Lower lobe of right lung (tissue), 2 donors: ENCODE measurements at places on chromosomes 11 and 22. TPM values are rescaled to one million over a fixed set of nuclear protein-coding genes. Genes with fewer than 3 reads are reported as not detected.

DNA sequence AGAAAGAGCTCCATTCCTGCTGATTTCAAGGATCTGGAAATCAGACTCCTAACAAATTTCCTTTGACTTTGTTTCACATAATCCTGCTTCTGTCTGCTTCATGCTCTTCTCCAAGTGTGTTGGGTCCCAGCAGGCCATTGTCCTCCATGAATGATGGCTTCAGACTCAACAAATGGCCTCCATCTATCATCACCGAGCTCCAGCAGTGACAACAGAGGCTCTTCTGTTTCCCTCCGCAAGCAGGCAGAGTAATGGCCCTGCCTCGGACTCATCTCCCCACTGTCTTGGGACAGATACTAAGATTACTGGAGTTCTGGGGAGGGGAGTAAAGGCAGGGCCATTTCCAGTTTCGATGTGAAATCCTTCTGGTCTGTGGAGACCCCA is 127.3 kb downstream of the TENM4 start:
- DNase-seq = no peak

- no peak for DNase-seq
Observed at GRCh38 chr11:61315260-61315659, 17.6 kb downstream of the DDB1 start.

GRCh38 chr11:132734217-132734616 is 798.1 kb downstream of the OPCML start:
- DNase-seq = no peak

GRCh38 chr11:93528252-93528651 is 14.9 kb downstream of the SMCO4 start:
- no peak for DNase-seq

DNA sequence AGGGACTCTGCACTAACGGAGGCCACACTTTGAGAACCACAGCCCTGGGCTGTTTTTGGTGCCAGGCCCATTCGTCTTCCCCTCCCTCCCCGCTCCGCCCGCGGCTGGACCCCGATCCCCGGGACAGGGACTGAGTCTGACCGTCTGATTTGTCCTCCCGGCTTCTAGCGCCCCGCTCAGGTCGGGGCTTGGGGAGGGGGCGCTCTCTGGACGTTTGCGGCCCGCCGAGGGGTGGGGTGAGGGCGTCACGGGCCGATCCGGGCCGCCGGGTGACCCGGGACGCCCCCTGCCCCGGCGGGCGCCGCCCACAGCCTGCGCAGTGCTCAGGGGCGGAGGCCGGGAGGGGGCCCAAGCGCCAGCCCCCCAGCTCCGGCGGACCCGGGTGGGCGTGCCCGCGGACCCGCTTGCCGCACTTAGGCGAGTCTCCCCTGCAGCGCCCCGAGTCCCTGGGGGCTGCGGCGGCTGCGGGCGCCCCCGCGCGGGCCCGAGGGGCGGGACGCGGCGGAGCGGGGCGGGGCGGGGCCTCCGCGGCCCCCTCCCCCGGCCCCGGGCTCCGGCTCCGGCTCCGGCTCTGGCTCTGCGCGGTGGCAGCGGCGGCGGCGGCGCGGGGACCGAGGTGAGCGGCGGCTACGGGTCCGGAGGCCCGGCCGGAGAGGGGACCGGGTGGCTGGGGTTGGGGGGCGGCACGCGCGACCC is 33.7 kb upstream of the PRR5 start:
- DNase-seq = peak; percentile 48

DNA sequence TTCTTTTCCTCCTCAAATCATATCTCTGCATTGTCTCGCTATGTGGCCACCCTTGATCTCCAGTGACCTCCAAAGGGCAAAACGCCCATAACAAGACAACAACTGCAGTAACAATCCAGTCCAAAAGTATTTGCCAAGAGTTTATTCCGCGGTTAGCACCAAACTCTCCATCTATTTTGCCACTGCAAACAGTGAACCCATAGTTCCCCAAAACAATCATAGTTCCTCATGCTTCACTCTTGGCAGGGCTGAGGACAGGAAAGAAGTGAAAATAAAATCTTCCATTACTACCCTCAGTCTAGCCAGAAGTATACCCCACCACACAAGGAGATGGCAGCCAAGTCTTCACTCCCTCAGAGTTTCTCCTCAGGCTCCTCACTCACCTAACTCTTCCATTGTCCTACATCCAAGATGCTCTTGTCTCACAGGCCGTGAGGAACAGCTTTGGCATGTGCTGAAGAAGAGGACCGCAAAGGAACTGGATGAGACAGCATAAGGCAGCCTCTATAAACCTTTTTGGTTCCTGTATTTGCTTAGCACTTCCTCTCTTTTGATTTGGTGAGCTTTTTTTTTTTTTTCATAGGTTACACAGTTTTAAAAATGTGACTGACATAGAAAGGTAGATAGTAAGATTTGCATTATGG is at the start of gene LPXN:
TSS of gene LPXN (minus strand) at position 480 of the 644 bp plus-strand sequence. CDS start at position 396, 84 bp downstream.
- no peak for DNase-seq

- no peak for DNase-seq
Observed at GRCh38 chr11:2187280-2187707, 15.7 kb upstream of the TH start.

GRCh38 chr11:12142909-12143308 is 32.5 kb downstream of the MICAL2 start:
- no peak for DNase-seq

DNA sequence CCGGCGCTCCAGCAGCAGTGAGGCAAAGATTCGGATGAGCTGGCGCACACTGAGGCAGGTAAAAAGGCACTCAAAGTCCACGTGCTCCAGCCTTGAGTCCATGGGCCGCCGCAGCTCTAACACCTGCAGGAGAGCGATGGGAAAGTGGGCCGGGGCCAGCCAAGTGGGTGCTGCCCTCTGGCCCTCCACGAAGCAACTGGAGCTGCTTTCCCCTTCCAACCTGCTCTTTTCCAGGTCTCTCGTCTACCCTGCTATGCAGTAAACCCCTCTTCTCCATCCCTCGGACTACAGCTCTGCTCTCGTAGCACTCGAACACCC is 20.0 kb downstream of the RPL27A start:
- DNase-seq = no peak

- peak; percentile 13 for DNase-seq
Observed at GRCh38 chr22:18952022-18952421, 15.9 kb upstream of the PRODH start.

GRCh38 chr22:44878483-44879300 is 126.3 kb downstream of the ARHGAP8 start:
- DNase-seq = no peak

DNA sequence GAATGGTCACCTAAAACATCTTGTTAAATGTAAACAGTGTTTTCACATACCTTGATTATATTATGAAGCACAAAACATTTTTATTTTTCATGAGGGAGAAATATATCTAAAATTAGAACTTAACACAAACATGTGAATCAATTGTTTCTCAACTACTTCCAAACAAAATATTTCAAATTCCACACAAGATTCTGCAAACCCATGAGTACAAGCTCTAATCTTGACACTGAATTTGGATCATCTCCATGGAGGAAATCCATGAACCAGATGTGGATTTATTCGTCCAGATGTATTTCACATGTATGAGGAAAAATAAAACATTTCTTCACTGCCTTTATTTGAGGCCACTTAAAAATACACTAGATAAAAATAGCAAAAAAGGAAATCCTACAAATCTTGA is 184.2 kb downstream of the SBF2 start:
- DNase-seq = no peak

DNA sequence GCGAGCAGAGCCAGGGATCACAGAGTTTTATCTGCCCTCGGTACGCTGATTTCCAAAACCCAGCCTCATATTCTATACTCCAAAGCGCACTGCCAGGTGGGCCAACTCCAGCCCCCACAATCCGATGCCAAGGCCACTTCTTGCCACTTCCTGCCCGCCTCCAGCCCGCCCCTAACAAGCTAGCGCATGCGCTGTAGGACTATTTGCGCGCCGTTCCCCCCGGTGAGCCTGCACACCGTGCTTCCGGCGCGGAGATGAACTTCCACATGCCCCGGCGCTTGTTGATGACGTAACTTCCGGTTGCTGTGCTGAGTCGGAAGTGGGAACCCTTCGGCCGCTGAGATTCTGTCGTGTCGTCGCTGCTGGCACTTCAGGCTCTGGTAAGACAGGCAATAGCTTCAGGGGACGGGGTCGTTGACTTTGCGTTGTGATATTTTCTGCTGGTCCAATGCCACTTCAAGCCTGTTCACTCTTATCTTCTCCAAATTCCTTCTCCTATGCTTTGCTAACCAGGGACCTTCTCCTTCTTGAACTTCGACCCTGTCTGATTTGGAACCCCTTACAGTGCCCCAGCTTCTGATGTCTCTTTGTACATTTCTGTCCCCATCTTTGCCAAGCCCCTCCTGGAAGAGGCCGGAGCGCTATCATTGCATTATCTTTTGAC is at the start of gene UBE4A:
TSS of gene UBE4A (plus strand) at position 306 of the 664 bp plus-strand sequence. CDS start 5,481 bp downstream, outside the sequence.
- DNase-seq = peak; percentile 97

DNA sequence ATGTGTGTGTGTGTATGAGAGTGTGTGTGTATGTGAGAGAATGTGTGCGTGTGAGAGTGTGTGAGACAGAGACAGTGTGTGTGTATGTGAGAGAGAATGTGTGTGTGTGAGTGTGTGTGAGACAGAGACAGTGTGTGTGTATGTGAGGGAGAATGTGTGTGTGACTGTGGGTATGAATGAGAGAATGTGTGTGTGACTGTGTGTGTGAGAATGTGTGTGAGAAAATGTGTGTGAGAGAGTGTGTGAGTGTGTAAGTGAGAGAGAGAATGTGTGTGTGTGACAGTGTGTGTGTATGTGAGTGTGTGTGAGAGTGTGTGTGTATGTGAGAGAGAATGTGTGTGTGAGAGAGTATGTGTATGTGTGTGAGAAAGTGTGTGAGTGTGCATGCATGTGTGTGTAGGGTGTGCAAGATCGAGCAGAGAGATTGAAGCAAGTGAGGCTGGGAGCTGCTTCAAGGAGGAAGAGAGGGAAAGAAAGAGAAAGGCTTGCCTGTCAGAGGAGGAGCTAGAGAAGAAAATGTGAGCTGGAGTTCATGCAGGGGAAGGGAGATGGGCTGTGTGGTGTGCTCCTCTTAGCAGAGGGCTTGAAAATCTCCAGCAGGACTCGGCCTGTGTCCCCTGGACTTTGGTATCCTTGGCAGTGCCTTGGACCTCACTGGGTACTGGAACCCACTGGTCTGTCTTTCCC is 27.7 kb upstream of the TP53I11 start:
- DNase-seq = no peak

GRCh38 chr22:45083659-45084305 is 74.0 kb upstream of the PHF21B start:
- DNase-seq = no peak

DNA sequence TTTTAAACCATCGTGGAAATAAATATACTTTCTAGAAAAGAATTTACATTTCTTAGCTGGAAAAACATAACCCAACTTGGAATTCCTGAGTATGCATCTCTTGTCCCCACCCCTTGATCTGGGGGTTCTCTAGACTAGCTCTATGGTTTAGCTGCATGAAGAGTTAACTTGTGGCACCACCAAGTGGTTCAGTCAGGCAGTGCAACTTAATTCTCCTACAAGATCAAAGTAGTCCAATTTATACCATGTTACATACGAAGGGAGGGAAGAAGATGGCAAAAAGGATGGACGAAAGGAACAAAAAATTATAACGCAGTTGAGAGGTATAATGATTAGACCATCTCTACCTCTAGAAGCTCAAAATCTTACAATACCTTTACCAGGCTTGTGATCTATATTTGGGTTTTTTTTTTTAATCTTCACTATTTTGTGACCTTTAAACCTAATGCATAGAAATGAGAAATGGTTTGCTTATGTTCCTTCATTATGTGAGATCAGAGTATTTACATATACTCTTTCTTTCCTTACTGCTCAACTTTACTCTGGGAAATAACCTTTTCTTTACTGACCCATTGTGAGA is 28.5 kb upstream of the ALKBH3 start:
- DNase-seq = no peak

GRCh38 chr11:12762278-12762677 is 88.1 kb downstream of the TEAD1 start:
- DNase-seq = no peak

DNA sequence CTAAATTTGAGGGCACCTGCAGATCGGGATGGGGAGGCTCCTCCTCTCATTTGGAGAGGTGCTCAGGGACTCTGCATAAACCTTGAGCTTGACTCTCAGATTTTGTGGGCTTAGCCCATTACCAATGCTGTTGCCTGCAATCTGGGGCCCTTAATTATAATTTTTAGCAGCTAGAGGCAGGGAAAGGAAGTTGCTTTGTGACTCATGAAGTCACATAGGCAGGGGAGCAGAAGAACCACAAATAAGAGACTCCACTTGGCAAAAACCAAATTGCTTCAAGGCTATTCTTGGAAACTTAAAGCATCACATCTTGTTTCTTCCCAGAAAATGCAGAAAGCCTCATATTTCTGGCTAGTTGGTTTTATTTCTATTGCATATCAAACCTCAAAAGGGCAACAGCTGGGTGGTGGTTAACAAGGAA is 46.9 kb downstream of the MICAL2 start:
- DNase-seq = no peak

DNA sequence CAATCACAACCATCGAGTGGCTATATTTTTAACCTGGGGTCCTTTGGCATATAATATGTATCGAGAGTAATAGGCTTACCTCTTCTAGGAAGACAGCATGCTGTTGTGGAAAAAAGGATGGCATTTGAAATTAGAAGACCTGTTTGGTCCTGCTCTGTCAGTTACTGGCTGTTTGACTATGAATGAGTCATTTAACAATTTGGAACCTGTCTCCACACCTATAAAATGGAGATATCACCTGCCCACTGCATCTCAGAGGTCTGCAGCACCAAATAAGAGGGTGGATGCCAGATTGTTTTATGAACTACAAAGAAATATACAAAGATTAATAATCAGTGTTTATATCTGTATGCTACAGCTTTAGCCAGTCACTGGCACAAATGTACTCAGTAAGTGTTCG is 60.8 kb downstream of the SLC25A17 start:
- DNase-seq = no peak

GRCh38 chr22:40215266-40215665 is 37.5 kb downstream of the TNRC6B start:
- peak; percentile 68 for DNase-seq

- no peak for DNase-seq
Observed at GRCh38 chr11:11020747-11021149, 162.9 kb upstream of the ZBED5 start.

GRCh38 chr11:58616594-58616993 is 5.9 kb upstream of the CNTF start:
- DNase-seq = no peak

- no peak for DNase-seq
Observed at GRCh38 chr22:40281717-40282116, 64.6 kb upstream of the ADSL start.

DNA sequence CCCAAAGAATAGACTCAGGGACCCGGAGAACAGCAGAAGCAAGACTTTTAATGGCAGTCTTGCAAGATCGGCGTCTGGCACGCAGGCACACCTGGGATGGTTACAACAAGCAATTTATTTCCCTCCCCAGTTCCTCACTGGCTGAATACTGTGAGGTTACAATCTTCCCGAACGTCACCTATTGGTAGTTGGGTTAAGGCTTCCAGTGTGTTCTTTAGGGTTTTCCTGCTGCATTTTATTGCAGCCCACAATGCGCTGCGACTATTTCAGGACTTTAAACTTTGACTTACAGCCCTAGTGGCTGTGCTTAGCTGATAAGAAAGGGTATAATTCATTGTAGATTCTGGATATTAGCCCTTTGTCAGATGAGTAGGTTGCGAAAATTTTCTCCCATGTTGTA is 11.5 kb upstream of the TRIM68 start:
- no peak for DNase-seq

GRCh38 chr22:27986937-27987336 is 67.9 kb upstream of the PITPNB start:
- DNase-seq = no peak

RPS6KA4 gene
- 36.1 TPM for total RNA-seq

VWCE gene
- 1.2 TPM for total RNA-seq

CCDC73 gene
- total RNA-seq = 0.09 TPM

CRYBA4 gene
- not detected for total RNA-seq

SAA4 gene
- 0.62 TPM for total RNA-seq

PRDM11 gene
- 15.1 TPM for total RNA-seq

OR5B21 gene
- not detected for total RNA-seq

FAT3 gene
- 7.9 TPM for total RNA-seq
